ENCODE measurements at places on chromosomes 2 and 18.

DNA sequence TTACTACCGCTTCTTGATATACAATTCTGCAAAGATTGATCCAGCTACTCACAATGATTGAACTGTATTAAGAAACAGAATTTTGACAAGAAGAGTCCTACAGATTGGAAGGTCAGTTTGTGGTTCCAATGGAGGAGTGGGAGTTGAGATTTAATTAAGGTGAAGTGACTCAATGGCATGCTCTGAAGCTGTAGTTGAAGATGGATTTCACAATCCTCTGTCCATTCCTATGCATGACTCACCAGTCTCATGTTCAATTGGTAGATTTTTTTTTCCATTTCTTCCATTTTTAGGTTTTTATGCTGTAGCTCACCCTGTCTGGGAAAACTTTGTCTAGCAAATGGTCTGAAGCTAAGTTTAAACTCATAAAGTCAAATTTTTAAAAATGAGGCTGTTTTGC is 83.3 kb downstream of the DPP4 start:
- DNase-seq: no peak

DNA sequence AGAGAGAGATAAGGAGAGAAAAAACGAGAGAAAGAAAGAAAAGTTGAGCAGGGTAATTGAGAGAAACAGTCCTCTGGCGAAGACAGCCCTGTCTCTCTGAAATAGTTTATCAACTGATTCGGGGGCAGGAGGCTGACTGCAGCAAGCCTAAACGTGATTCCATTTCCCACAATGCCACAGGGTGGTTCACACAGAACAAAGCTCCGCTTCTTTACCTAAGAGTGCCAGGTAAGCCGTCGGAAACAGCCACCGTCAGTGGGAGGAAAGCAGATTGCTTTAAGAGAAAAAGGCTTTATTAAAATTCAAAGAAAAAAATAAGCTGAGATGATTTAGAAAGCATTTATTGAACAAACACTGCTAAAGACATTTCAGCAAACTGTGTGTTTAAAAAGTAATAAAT is 271.4 kb upstream of the POU3F3 start:
- DNase-seq: no peak

- DNase-seq: no peak
Observed at GRCh38 chr2:224178056-224178455, 139.0 kb upstream of the SERPINE2 start.

DNA sequence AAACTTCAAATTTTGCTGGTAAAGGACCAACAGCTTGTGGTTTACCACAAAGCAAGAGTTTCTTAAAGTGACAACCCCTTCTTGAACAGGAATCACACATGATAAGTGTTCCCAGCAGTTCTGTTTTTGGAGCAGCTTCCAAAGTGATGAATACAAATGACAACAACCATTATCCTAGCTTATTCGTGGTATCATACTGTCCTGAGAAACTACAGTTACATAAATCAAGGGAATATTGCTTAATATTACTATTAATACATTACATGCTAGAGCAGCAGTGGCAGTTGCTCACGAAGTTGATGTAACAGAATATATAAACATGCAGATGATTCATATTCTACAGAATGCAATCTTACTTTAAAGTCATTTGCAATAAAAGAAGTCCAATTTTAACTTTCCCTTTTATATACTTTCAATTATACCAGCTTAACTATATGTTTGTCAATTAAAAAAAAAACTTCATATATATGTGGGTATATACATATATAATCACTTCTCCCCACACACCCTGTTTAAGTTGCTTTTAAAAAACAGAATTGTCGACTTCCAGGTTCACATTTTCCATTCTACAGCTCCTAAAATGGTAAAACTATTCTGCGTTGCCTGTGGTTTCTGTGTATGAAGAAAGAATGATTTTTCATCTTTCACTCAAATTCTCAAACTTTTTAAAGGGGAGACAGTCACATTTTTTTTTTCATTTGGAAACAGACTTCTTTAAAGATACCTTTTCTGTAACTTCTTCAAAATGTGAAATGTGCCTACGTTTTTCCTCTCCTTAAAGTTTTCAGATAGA is 713.6 kb downstream of the TDRD15 start:
- no peak for DNase-seq

- no peak for DNase-seq
Observed at GRCh38 chr2:161124201-161124600, 36.0 kb upstream of the TANK start.

DNA sequence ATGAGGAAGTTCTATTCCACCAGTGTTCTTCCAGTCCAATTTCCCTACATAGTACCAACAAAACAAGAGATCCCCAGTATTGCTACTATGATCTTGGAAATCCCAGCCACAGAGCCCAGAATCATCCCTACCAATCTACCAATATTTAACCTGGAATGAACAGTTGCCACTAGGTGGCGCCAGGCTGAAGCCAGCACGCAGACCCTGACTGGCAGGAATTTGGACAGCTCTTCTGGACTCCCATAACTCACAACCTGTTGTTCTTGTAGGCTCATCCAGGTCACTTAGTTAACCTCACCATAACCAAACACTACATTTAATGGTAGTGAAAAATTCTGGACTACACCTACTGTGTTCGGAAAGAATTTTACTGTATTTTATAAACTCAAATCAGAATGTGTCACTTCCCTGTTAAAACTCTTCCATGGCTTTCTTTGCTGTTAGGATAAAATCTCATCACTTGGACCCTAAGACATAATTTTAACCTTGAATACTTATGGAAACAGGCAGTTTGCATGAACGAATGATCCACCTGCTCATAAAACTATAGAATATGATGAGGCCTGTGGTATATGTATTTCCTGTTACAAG is 59.8 kb upstream of the SLC38A11 start:
- peak; percentile 38 for DNase-seq
